A673 (cell line): ENCODE measurements at places on chromosomes 1 and 21.

- H3K27me3 ChIP-seq, result no peaks in the 10 kb centered on the region
- H3K4me1 ChIP-seq, result peaks cover 70% of the 10 kb centered on the region
- H3K27ac ChIP-seq, result peak overlapping the region; percentile 100
- peaks cover 2% of the 10 kb centered on the region for H3K36me3 ChIP-seq
Measured at GRCh38 chr21:44927587-44928461, 7.1 kb upstream of the ITGB2 start.

- no peaks in the 10 kb centered on the region for H3K36me3 ChIP-seq
- no peak overlapping the region for H3K27ac ChIP-seq
- no peak for DNase-seq
- no peaks in the 10 kb centered on the region for H3K4me1 ChIP-seq
Measured at GRCh38 chr21:42186591-42186990, 32.3 kb upstream of the ABCG1 start.

- peaks cover 14% of the 10 kb centered on the region for H3K4me1 ChIP-seq
- H3K27me3 ChIP-seq, result no peaks in the 10 kb centered on the region
- no peak overlapping the region for H3K4me3 ChIP-seq
- H3K27ac ChIP-seq, result no peak overlapping the region
- H3K36me3 ChIP-seq, result no peaks in the 10 kb centered on the region
- peak; percentile 47 for DNase-seq
Measured at GRCh38 chr1:70504821-70505193, 93.7 kb downstream of the CTH start.

- H3K27me3 ChIP-seq, result peaks cover 33% of the 10 kb centered on the region
- H3K4me3 ChIP-seq, result no peak overlapping the region
- no peaks in the 10 kb centered on the region for H3K36me3 ChIP-seq
Measured at GRCh38 chr21:35614396-35614921, 445.9 kb downstream of the SETD4 start.

GRCh38 chr1:77303387-77303786 lies 21.6 kb downstream of the AK5 start:
- DNase-seq, result no peak
- H3K4me1 ChIP-seq, result no peaks in the 10 kb centered on the region
- no peaks in the 10 kb centered on the region for H3K27me3 ChIP-seq
